ENCODE measurements at places on chromosomes 12 and 14.

DNA sequence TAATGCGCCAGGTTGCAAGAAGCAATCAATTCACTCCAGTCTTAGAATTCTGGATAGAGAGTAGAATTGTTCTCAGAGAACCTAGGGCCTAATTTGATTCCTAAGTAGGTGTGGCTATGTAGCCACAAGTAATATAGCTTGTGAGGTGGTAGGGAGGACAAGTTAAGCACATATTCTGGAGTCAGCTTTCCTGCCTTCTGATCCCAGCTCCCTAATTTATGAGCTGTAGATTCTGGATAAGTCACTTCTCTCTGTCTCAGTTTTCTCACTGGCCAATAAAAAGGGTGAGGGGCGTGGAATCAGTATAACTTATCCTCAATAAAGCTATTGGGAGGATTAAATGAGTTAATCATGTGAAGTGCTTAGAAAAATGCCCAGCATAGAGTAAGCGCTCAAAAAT is 3.0 kb upstream of the SNW1 start:
- H3K4me3 ChIP-seq, result no peak overlapping the region
- peaks cover 18% of the 10 kb centered on the region for H3K4me1 ChIP-seq
- no peaks in the 10 kb centered on the region for H3K27me3 ChIP-seq
- H3K27ac ChIP-seq, result no peak overlapping the region
- 0 out of 2 replicates have a peak, but pooled peaks cover under 1% of the 10 kb centered on the region for H3K36me3 ChIP-seq

GRCh38 chr14:95490138-95490509 is 26.3 kb downstream of the SYNE3 start:
- no peaks in the 10 kb centered on the region for H3K36me3 ChIP-seq
- H3K4me1 ChIP-seq, result peaks cover 7% of the 10 kb centered on the region
- H3K27ac ChIP-seq, result no peak overlapping the region
- H3K27me3 ChIP-seq, result no peaks in the 10 kb centered on the region
- no peak overlapping the region for H3K4me3 ChIP-seq
- DNase-seq, result no peak

- H3K36me3 ChIP-seq, result no peaks in the 10 kb centered on the region
- H3K4me1 ChIP-seq, result no peaks in the 10 kb centered on the region
- H3K27me3 ChIP-seq, result no peaks in the 10 kb centered on the region
- no peak for DNase-seq
- no peak overlapping the region for H3K4me3 ChIP-seq
Observed at GRCh38 chr12:110778833-110779577, 36.3 kb upstream of the PPP1CC start.

GRCh38 chr12:93944201-93944600 is 204.2 kb upstream of the PLXNC1 start:
- no peaks in the 10 kb centered on the region for H3K4me1 ChIP-seq
- no peak overlapping the region for H3K4me3 ChIP-seq
- H3K27me3 ChIP-seq, result no peaks in the 10 kb centered on the region
- no peaks in the 10 kb centered on the region for H3K36me3 ChIP-seq

DNA sequence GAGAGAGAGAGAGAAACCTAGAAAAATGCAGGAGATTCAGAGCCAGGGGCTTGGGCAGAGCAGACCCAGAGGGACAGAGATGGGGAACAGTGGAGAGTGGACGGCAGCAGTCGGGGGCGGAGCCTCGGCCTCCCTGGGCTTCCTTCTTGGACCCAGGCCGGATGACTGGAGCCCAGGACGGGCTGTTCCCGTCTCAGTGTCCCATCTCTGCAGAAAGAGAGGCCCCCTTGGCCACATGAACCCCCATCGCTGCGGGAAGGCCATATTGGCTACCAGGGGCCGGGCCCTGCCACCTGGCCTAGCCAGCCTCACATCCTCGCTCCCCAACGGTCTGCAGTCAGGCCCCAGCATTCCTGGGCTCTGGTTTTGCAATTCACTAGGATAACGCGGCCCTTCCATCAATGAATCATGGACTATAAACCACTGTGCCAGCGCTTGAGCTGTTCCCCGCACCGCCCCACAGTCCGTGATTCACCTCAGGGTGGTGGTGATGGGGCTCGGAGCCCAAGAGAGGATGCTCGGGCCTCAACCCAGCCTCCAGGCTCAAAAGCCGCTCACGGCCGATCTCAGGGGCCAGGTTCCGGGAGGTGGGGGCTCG is 116.5 kb downstream of the RFLNA start:
- H3K4me3 ChIP-seq, result no peak overlapping the region
- no peaks in the 10 kb centered on the region for H3K36me3 ChIP-seq
- H3K4me1 ChIP-seq, result no peaks in the 10 kb centered on the region
- DNase-seq, result no peak

DNA sequence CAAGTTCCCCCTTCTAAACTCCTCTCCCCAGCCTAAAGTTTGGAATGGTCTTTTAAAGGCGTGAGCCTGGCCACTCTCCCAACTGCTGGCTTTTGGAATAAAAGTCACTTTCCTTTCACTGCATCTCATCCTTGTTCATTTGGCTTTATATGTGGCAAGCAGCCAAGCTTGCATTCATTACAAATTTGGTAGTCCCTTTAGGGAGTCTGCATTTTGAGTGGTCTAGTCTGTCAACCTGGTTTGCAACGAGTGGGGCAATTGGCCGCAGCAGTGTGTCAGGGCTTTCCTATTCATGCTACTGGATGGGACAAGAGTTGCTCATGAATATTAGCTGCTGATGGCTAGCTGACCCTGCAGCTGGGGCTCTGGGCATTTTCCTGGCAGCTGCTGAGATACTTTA is 57.0 kb downstream of the CATSPERB start:
- no peak overlapping the region for H3K27ac ChIP-seq
- no peaks in the 10 kb centered on the region for H3K36me3 ChIP-seq
- H3K4me3 ChIP-seq, result no peak overlapping the region
- H3K27me3 ChIP-seq, result no peaks in the 10 kb centered on the region

- no peak for DNase-seq
- peaks cover 7% of the 10 kb centered on the region for H3K4me1 ChIP-seq
- 0 out of 2 replicates have a peak, but pooled peaks cover 4% of the 10 kb centered on the region for H3K27me3 ChIP-seq
- no peak overlapping the region for H3K27ac ChIP-seq
- no peaks in the 10 kb centered on the region for H3K36me3 ChIP-seq
Observed at GRCh38 chr12:48869191-48869590, 3.5 kb upstream of the RND1 start.

- H3K27me3 ChIP-seq, result no peaks in the 10 kb centered on the region
- H3K4me3 ChIP-seq, result no peak overlapping the region
- H3K36me3 ChIP-seq, result no peaks in the 10 kb centered on the region
- H3K4me1 ChIP-seq, result no peaks in the 10 kb centered on the region
- no peak overlapping the region for H3K27ac ChIP-seq
Observed at GRCh38 chr14:90291699-90292098, 35.3 kb downstream of the PSMC1 start.

DNA sequence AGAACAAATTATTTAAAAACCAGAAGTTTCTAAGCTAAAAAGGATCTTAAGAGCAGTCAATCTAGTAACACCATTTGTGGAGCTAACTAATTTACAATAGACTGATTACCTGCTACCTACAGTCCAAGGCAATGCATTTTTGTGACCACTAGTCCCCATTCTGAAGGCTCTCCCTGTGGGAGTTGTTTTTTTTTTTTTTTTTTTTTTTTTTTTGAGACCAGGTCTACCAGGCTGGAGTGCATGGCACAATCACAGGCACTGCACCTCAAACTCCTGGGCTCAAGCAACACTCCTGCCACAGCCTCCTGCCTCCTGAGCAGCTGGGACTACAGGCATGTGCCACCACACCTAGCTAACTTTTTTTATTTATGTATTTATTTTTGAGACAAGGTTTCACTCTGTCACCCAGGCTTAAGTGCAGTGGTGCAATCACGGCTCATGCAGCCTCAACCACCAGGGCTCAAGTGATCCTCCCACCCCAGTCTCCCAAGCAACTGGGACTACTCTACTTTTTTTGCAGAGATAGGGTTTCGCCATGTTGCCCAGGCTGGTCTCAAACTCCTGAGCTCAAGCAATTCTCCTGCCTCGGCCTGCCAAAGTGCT is 3.9 kb downstream of the GNPTAB start:
- H3K27me3 ChIP-seq, result no peaks in the 10 kb centered on the region
- no peak overlapping the region for H3K4me3 ChIP-seq
- H3K27ac ChIP-seq, result no peak overlapping the region
- no peak for DNase-seq
- H3K36me3 ChIP-seq, result no peaks in the 10 kb centered on the region
- peaks cover 8% of the 10 kb centered on the region for H3K4me1 ChIP-seq

DNA sequence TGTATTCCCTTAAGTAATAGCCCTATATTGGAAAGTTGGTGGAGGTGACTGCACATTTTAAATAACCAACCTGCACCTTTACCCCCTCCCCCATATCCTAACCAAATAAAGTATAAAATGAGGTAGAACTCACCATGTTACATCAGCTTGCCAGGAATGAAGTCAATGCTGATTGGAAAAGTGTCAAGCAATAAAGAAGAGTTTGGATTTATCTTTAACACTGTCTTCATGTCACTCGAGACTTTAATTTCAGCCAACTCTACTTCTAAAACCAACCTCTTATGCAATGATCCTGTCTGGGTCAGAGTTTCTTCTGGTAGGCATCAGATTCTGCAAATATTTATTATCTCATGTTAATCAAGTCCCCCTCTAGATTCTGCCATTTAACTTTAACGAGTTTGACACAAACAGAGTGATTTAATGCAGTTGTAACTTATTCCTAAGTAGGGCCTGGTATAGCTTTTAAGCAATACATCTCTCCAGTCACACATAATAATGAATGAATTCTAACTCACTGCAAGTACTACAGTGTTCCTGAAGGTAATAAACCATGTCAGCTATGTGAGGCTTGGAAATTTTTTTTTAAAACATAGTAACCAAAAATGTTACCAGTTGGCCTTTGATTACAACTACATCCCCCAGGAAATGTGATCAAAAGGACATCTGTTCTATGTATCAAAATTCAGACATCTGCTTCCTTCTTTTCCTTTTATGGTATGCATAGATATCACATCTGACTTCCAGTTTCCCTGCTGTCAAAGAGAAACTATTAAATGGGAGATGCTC is 98.7 kb downstream of the ERGIC2 start:
- DNase-seq, result no peak
- H3K27me3 ChIP-seq, result no peaks in the 10 kb centered on the region
- H3K36me3 ChIP-seq, result no peaks in the 10 kb centered on the region
- no peaks in the 10 kb centered on the region for H3K4me1 ChIP-seq

- H3K36me3 ChIP-seq, result no peaks in the 10 kb centered on the region
- no peaks in the 10 kb centered on the region for H3K4me1 ChIP-seq
- H3K4me3 ChIP-seq, result no peak overlapping the region
- peaks cover 32% of the 10 kb centered on the region for H3K27me3 ChIP-seq
Observed at GRCh38 chr14:89382487-89382886, 34.5 kb downstream of the FOXN3 start.
